ENCODE measurements at places on chromosomes 11 and 22. TPM values are rescaled to one million over a fixed set of nuclear protein-coding genes. Genes with fewer than 3 reads are reported as not detected.

DNA sequence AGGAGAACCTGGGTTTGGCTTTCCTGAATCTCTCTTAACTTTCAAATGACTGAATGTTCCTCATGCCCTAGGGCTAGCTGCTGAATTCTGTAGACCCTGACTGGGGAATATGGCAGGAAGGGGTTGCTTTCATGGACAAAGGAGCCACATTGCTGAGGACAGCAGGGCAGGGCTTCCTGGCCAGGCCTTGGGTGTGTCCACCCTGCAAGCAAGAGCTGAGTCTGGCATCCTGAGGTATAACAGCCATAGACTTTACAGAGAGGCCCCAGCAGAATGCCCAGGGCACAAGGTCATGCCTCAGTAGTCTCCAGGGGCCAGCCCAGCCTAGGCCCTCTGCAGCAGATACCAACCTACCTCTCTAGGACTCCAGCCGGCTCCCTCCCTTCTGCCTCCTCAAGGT lies 102.2 kb upstream of the RAG2 start:
- ATAC-seq: no peak

Gene GUCY1A2
- total RNA-seq: 0.84 TPM

Gene NAP1L4
- total RNA-seq: 113 TPM

Gene OR5T1
- total RNA-seq: not detected

DNA sequence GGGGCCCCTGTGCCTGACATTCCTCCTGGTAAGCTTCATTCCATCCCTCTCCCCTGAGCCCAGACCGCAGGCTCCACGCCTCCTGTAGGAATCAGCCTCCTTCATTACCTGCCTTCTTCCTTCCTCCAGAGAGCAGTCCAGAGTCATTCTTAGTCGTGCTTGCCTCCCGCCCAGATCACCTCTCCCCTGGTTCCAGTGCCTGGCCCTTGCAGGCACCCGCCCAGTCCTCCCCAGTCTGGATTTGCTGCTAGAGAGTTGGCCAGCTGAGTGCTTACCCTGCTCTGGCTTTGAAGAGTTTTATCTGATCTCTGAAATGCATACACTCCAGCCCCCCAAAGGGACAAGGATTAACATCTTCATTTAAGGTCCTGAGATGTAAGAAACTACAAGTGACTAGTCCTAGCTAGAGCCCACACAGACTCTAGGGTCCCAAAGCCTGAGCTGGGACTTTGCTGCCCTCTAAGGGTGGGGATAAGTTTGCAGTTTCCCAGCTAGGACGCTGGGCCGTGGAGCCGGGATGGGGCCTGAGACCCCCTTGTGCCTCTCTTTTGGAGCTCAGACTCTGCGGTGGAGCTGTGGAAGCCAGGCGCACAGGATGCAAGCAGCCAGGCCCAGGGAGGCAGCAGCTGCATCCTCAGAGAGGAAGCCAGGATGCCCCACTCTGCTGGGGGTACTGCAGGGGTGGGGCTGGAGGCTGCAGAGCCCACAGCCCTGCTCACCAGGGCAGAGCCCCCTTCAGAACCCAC lies 1.6 kb downstream of the NR1H3 start:
- ATAC-seq: peak; percentile 51

GRCh38 chr22:50581950-50582492 lies 628 bp downstream of the CHKB start:
- ATAC-seq: peak; percentile 0

Gene TEX12
- total RNA-seq: 0.16 TPM

Gene ASCL3
- total RNA-seq: not detected

DNA sequence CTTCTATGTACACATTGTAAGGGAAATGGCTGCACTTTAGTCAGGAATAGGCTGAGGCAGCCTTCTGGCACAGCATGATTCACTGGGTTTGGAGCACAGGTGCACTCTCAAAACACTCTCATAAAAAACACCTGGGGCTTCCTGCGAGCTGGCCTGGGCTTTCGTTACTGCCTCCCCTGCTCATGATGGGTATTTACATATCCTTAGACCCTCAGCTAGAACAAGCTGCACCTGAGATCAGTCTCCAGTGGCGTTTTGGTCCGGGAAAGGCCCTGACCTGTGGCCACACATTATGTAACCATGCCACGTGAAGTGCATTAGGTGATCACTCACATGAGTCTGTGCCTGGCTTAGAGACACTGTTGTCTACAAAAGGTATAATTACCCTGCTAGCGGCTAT lies 321.7 kb downstream of the TMEM135 start:
- no peak for ATAC-seq

- ATAC-seq: no peak
These were observed 120.7 kb upstream of the OR9Q1 start for GRCh38 chr11:57903011-57903410.

DNA sequence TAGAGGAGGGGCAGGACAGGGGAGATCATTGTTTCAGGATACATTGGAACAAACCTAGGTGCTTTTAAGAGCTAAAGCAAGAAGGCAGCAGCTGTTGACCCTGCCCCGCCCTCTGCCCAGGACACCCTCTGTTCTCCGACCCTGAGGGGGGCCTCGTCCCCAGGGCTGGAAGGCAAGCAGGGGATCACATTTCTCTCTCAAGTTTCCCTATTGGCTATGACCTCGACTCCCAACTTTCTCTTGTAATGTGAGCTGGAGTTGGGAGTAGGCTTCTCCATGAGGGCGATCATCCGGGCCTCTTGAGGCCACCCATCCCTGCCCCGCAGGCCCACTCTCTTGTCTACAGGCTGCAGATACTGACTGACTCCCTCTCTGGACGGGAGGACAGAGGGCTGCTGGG lies 37.7 kb downstream of the DSCAML1 start:
- no peak for ATAC-seq

DNA sequence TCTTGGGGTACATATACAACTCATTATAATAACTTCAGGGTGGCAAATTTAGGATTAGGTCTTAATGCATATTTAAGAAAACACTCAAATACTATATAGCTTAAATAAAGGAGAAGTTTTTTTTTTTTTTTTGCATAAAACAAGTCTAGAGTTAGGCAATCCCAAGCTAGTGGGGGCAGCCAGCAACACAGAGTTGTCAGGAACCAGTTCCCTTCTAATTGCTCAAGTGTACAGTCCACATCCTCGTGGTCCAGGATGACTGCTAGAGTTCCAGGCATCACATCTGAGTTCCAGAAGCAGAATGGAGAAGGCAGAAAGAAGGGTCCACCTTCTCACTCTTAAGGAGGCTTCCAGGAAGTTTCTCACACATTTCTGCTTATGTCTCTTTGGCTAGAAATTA lies 261.9 kb upstream of the PLET1 start:
- no peak for ATAC-seq

DNA sequence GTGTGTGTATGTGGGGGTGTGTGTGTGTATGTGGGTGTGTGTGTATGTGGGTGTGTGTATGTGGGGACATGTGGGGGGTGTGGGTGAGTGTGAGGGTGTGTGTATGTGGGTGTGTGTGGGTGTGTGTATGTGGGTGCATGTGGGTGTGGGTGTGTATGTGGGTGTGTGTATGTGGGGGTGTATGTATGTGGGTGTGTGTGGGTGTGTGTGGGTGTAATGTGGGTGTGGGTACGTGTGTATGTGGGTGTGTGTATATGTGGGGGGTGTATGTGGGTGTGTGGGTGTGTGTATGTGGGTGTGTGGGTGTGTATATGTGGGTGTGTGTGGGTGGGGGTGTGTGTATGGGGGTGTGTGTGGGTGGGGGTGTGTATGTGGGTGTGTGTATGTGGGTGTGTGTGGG lies 106.7 kb downstream of the SPATA19 start:
- no peak for ATAC-seq

DNA sequence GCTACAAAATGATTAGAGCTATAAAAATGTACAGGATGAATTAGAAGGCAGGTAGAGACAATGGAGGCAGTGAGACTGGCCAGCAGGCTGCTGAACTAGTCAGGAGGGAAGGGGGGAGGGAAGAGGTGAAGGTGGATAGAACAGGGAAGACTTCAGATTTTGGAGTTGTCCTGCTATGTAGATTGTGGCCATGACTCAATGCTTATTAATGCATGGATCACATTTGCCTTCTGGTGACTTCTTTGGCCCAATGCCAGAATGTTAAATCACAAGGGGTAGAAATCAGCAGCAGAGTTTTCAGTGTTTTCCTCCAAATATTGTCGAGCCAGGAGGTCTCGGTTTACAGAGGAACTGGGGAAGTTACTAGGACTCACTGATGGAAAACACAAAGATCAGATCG lies 346.6 kb downstream of the AASDHPPT start:
- no peak for ATAC-seq

- no peak for ATAC-seq
These were observed 213.7 kb downstream of the BARX2 start for GRCh38 chr11:129589190-129589860.

Gene HIC2
- total RNA-seq: 2.1 TPM

Gene SELENOH
- total RNA-seq: 120 TPM

Gene TYR
- not detected for total RNA-seq

- no peak for ATAC-seq
These were observed 9.4 kb upstream of the EI24 start for GRCh38 chr11:125559888-125560287.

Gene SRSF8
- total RNA-seq: 30.4 TPM

- peak; percentile 53 for ATAC-seq
These were observed 51.0 kb upstream of the SEPTIN5 start for GRCh38 chr22:19663286-19663815.

Gene C11orf21
- 0.08 TPM for total RNA-seq

Gene MPZL2
- 457 TPM for total RNA-seq

Gene TRIM44
- total RNA-seq: 22.7 TPM

GRCh38 chr11:44138980-44139379 lies 43.5 kb downstream of the EXT2 start:
- no peak for ATAC-seq

DNA sequence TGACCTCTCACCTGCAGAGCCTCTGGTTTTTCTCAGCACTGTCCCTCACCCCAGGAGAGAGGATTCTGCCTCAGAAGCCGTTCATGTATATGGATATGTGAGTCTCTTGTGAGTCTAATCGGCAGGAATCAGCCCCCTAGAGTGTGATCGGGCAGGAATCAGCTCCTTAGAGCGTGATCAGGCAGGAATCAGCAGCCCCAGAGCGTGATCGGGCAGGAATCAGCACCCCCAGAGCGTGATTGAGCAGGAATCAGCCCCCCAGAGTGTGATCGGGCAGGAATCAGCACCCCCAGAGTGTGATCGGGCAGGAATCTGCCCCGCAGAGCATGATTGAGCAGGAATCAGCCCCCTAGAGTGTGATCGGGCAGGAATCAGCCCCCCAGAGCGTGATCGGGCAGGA lies 80.0 kb upstream of the EIF3D start:
- no peak for ATAC-seq

GRCh38 chr11:63670096-63670432 lies 1.1 kb downstream of the ATL3 start:
- ATAC-seq: no peak

- peak; percentile 31 for ATAC-seq
These were observed 1.6 kb downstream of the NADSYN1 start for GRCh38 chr11:71454470-71455113.

DNA sequence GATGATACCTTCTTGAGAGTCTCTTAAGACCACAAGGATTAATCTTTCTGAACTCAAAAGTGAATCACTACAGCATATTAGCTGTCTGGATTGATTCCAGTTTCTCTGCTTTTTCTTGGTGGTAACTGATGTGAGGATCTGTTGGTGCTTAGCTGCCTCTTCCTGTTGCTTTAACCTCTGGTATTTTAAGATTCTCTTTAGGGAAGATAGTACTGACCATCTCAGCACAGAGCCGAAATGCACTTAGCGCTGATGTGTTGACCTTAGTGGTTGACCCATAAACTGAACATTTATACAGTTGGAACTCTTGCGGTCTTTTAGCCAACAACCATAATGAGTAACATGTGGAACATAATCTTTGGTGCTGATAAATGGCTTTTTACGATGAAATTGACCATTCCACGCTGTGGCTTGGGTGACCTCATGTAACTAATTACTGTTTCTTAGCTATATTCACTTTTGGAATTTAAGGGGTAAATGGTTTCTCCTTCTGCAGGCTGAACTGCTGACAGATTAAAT lies 33.7 kb downstream of the APLP2 start:
- ATAC-seq: peak; percentile 53

DNA sequence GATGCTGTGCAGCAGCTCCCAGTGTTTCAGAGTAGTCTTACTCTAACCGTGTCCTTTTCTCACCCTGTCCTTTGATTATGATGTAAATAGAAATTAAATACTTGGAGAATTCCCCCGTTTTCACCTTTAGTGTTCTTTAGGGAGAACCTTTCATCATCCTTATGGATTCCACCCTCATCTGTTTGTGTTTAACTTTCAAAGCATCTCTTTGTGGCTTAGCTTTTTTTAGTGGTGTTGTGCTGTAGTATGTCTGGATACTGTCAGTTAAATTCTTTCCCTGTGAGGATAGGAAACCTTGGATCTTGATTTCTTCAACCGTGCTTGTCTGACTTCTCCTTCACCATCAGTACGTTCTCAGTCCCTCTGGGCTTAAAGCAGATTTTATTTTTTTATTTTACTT lies 48.5 kb downstream of the PPP6R3 start:
- ATAC-seq: no peak

DNA sequence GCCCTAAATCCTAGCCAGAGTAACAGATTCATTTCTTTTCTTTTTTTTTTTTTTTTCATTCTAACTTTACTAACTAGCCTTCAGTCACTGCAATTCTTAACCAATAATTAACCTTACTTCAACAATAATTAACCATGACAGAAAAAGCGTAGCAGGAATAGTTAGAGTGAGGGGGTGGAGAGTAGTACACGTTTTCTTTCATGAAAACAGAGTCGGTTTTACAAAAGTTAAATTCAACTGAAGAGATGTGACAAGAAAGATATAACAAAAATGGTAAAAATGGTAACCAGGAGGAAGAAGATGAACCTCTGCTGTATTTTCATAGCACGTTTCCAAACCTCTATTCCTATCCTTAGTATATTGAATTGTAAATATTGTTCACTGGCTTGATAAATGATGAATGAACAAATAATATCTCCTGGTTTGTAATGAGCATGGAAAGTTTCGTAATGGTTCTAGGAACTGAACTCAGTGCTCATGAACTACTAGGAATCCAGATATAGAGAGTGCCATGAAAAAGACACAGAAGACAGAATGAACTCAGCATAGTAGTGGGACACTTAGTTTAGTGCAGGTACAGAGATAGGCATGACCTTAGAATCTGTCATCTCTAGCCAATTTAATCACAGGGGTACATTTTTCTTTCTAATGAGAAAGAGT lies 116.5 kb upstream of the ANO5 start:
- no peak for ATAC-seq

Gene CYTH4
- 1.6 TPM for total RNA-seq

Gene ABCG4
- total RNA-seq: 0.52 TPM

GRCh38 chr11:115764176-115764575 lies 260.0 kb upstream of the CADM1 start:
- ATAC-seq: no peak

- ATAC-seq: peak; percentile 46
These were observed 50.2 kb downstream of the RPL27A start for GRCh38 chr11:8732748-8733241.
